COLO829 (cell line): ENCODE measurements at places on chromosomes 3 and 15.

GRCh38 chr3:69309814-69310213 lies 76.1 kb downstream of the FRMD4B start:
- DNase-seq, result no peak

DNA sequence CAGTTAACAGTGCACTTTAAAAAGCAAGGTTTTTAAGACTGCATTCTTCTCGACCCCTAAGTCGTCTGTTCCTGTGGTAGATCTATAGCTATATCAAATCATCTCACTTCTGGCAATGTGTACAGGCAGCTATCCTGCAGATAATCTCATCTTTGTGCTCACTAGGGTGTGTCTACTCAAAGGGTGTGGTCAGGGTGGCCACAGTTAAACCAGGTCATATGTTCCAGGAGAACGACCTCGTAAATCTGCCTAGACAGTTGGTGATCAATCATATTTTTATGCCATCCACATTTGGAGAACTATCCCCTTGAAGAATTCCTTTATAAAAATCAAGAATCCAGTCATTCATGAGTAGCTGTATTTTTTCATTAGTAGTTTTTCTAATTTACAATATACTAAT lies 3.0 kb downstream of the VEPH1 start:
- DNase-seq, result no peak

GRCh38 chr3:20462226-20462625 lies 276.2 kb upstream of the SGO1 start:
- no peak for DNase-seq

DNA sequence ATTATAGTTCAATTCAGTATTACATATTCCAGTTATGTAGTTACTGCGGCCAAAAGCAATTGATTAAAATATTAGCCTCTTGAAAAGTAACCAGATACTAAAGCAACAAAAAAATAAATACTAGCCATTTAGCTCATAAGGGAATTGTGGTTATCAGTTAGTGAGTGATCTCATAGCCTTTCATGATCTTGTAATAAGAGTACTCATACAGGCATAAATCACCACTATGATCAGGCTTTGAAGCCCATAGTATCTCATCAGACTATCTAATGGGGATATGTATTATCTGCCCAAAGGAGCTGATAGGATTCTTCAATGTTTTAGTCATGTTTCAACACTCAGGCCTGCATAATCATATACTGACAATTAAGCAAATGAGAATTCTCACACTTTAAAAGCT lies 184.1 kb upstream of the CCDC54 start:
- no peak for DNase-seq

- DNase-seq, result no peak
Measured at GRCh38 chr3:43540624-43541023, 81.2 kb downstream of the ANO10 start.

- no peak for DNase-seq
Measured at GRCh38 chr3:9142362-9142761, 107.1 kb downstream of the SRGAP3 start.

DNA sequence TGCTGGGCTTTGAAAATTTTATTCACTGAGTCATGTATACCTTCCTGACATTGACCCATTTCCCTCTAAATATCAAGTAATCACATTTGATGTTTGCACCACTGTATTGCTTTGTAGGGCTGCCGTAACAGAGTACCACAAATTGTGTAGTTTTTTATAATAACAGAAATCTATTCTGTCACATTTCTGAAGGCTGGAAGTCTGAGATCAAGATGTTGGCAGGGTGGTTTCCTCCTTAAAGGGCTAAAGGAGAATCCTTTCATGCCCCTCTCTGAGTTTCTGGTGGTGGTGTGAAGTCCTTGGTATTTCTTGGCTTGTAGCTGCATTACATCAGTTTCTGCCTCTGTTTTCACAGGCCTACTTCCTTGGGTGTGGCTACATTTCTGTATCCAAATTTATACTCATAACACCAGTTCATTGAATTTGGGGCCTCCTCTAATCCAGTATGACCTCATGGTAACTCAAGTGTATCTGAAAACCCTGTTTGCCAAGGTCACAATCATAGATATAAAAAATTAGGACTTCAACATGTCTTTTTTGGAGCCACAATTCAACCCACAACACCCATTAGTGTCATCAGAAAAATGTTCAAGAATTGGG lies 29.1 kb upstream of the ST6GAL1 start:
- no peak for DNase-seq

- peak; percentile 60 for DNase-seq
Measured at GRCh38 chr3:151008699-151009098, 36.2 kb upstream of the CLRN1 start.

- no peak for DNase-seq
Measured at GRCh38 chr15:94265982-94266381, 34.6 kb downstream of the MCTP2 start.

- peak; percentile 61 for DNase-seq
Measured at GRCh38 chr15:41603941-41604911, 45.2 kb downstream of the TYRO3 start.

- no peak for DNase-seq
Measured at GRCh38 chr3:39665441-39665840, 144.0 kb upstream of the MYRIP start.

DNA sequence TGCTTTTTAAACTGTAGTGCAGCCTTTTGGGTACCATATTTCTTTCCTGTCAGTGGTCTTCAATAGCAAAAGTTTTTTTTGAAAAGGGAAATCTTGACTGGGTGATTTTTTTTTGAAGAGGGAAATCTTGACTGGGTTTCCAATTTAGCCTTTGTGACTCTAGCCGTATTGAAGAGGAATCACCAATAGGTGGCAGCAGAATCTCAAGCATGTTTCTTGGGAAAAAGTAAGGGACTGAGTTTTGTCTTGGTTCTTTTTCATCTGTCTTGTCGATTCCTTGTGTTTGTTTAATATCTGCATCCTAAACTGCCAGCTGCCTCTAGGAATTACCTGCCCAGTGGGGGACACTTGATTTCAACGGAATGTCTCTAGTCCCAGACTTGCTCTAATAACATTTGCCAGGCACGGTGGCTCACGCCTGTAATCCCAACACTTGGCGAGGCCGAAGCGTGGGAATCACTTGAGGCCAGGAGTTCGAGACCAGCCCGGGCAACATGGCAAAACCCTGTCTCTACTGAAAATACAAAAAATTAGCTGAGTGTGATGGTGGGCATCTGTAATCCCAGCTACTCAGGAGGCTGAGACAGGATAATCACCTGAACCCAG lies 89.2 kb downstream of the RBPMS2 start:
- peak; percentile 23 for DNase-seq

- no peak for DNase-seq
Measured at GRCh38 chr3:84943379-84943778, 15.4 kb upstream of the CADM2 start.

- DNase-seq, result peak; percentile 94
Measured at GRCh38 chr3:73781541-73781940, 156.8 kb upstream of the PDZRN3 start.

DNA sequence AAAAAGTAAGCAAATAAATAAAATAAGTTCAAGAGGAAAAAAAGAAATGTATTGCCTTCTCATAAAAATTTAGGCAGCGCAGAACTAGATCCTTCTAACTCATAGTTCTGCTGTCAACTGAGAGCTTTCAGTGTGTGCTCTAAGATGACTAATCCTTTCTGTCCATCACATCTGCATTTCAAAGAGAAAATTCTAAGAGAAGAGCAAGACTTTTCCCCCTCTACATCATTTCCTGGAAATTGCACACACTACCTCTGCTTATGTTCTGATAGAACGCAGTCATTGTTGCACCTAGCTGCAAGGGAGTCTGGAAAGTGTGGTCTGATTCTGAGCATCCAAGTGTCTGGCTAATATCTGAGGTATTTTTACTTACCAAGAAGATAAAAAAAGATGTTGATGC lies 39.6 kb upstream of the SLCO3A1 start:
- no peak for DNase-seq

GRCh38 chr3:10873415-10873814 lies 57.4 kb downstream of the SLC6A11 start:
- DNase-seq, result no peak

GRCh38 chr15:70547846-70548487 lies 215.4 kb downstream of the UACA start:
- DNase-seq, result no peak

DNA sequence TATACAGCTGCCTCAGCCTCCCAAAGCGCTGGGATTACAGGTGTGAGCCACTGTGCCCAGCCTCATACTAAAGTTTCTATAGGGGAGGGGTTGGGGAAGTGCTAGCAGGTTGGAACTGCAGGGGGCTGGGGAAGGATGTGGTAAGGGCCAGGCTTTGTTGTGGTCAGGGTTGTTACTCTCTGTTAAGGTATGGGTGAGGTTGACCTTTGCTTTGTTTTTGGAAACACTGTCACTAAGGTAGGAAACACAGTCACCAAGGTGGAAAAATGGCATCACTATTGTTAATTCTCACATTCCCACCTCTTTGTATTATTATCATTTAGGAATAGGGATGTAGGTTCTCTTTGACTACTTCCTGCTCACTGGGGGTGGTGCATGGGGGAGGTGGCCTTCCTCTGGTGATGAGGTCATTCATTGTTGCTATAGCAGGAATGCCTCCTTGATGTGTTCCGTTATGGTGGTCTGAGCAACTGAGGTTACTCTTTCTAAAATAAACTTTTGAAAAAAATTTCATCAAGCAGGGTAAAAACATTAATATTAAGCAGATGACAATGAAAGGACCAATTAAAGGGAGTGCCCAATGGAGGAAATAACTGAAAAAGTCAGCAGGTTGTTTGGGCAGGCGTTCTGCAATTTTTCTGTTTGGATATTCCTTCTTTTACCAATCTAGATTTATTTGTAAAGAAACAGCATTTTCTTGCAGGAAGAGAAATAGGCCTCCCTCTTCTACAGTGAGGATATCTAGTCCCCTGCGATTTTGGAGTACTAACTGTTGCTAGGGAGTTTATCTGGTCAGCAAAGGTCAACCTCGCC lies 150.5 kb downstream of the WDR76 start:
- DNase-seq, result no peak

DNA sequence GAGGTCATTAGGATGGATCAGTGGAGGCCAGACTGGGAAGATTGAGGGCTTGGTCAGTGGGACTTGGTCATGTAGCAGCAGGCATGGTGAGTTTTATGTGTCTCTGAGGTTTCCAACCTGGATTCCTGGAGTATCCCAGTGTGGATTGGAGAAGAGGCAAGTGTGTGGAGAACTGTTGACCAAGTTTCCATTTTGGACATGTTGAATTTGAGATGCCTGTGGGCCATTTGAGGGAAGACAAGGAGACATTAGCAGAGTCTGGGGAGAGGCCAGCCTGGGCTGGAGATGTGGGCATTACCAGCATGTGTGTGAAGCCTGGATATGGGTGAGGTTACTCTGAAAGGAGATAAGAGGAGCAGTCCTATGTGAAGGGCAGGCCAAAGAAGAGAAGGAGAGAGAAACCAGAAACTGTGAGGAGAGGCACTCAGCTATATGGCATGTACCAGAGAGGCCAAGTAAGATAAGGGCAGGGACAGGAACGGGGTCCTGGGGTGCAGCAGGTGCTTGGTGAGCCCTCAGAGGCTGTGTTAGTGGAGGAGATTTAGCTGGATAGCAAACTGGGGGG lies 4.3 kb downstream of the SLC25A38 start:
- no peak for DNase-seq

GRCh38 chr3:134126153-134126552 lies 96.4 kb upstream of the SLCO2A1 start:
- DNase-seq, result no peak

DNA sequence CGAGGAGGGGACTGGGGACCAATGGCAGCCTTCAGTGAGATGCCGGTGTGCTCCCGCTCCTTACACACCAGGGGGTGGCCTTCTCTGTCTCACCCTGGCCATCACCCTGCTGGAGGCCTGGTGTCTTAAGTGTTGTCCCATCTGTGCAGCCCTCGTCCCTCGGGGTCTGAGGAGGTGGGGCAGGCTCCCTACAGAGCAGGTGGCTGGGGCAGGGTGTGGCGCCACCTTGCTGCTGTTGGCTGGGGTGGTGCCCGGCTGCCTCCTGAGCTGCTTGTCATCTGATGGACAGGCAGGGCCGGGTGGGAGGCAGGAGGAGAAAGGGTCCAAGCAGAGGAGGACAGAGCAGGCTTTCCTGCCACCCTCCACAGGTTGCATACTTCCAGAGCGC lies 25.9 kb downstream of the PTPN23 start:
- no peak for DNase-seq

DNA sequence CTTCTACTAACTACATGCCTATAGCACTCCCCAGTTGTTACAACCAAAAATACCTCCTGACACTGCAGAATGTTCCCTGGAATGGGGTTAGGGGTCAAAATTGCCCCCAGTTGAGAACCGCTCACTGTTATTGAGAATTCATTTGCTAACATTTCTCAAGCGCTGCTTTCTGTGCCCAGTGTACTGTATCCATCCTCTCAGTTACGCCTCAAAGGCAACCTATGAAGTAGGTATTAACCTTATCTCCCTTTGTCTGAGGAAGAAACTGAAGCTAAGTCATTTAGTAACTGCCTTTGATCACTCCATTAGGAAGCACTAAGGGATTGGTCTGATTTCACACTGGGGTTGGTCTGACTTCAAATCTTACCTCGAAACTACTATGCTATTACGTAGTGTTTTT lies 70.1 kb downstream of the CADPS start:
- no peak for DNase-seq

DNA sequence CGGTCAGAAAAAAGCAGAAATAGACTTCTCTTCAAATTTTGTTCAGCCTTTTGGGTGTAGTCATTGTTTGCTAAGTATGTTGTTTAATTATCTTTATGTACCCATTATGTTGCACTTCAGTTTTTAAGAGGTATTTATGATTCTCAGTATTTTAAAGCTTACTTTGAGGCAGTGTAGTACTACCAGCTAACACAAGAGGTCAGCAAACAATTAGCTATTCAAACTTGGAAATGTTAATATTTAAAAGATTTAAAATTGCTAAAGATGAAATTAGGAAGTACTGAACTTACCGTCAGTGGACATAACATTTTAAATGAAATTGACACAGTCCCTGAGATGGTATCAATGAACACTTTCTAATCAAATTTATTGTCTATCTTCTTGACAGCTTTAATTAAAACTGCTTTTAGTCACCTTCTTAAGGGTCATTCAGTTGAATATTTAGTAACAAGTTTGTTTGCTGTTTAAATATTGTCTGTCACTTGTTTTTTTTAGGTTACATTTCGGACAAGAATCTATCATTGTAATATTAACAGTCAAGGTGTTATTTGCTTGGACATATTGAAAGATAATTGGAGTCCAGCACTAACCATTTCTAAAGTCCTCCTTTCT lies 28.1 kb downstream of the NKIRAS1 start:
- no peak for DNase-seq

GRCh38 chr3:59839283-59839682 lies 789.5 kb upstream of the CFAP20DC start:
- DNase-seq, result no peak

GRCh38 chr15:68773036-68773435 lies 47.7 kb downstream of the ANP32A start:
- no peak for DNase-seq

DNA sequence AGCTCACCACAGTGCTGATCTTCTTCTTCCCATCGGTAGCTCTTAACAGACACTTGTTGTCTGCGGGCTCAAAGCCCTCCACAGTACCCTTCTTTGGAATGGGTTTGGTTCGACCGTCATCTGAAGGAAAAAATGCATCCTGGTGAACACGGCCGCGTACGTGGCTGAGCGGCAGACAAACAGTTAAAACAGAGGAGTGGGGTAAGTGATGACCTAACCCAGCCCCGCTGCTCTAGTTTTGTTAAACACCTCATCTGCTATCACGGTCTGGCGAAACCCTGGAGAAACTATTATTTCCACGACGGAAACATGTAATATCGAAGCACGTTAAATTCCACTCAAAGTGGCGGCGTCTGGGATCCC lies 725 bp downstream of the SRP14 start:
- DNase-seq, result no peak
